ENCODE measurements at places on chromosomes 16 and 17.
A peak's percentile ranks its signal among the peaks of the same experiment; 100 is the strongest.

DNA sequence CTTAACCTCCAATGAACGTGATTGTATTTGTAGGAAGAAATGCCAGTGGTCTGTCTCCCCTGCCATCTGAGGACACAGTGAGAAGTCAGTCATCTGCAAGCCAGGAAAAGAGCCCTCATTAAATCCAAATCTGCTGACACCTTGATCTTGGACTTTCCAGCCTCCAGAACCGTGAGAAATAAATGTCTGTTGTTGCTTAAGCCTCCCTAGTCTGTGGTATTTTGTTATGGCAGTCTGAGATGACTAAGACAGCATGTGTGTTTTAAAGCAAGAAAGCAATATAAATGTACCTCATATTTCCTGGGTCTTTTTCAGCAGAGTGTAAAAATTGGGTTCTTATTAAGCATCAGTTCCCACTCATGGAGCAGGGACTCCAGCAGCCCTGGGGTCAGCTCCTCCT, 177.9 kb upstream of the NLRP1 start:
- no peak for DNase-seq

DNA sequence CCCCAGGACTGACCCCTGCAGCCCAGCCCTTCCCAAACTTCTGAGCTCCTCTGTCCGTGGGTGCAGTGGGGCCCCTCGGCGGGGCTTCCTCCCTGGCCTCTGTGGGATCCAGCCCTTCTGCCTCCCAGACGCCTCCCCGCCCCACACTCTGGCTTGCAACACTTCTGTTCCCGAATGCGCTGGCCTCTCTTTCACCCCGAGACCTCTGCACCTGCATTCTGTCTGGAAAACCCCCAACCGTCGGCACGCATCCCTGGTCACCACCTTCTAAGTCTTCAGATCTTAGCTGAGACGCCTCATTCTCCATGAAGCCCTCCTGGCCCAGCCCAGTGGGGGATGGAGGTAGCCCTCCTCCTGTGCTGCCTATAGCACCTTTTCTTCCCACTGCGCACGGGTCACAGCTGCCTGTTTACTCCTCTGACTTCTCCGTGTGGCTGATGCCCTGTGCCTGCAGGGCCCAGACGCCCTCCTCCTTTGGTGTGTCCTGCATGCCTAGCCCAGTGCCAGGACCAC, 26.4 kb downstream of the TMEM235 start:
- no peak for DNase-seq

- peak; percentile 89 for DNase-seq
Observed at GRCh38 chr17:82236142-82236971, 7.5 kb downstream of the SLC16A3 start.

DNA sequence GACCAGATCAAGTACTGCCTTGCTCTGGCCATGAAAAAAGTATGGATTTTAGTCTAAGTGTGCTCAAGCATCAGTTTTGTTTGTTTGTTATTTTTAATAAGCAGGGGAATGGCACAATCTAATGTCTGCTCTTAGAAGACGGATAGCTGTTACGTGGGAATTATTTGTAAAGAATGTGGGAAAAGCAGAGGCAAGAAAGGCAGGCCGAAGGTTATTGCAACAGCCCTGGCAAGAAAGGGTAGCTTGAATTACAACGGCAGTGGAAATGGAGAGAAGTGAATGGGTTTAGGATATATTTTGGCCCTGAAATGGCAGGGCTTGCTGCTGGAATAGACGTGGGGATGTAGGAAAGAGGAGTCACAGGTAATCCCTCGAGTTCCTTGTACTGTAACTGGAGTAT, 987 bp upstream of the HASPIN start:
- DNase-seq = no peak

- no peak for DNase-seq
Observed at GRCh38 chr16:2938206-2938605, 25.9 kb upstream of the KREMEN2 start.

DNA sequence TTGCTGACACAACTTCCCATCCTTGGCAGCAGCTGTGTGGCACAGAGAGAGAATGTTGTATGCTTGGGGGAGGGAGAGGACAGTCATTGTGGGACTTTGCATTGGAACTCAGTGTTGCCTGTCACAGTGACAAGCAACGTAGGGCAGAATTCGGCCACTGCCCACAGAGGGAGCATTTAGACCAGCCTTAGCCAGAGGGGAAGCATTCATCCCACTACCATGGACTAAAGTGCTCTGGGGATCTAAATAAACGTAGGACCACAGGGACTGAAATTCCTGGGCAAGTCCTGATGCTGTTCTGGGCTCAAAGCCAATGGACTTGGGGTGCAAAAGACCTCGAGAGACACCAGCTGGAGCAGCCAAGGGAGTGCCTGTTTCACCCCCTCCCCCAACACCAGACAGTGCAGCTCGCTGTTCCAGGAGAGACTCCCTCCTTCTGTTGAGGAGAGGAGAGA, 44.9 kb downstream of the ABCA8 start:
- DNase-seq = peak; percentile 70

DNA sequence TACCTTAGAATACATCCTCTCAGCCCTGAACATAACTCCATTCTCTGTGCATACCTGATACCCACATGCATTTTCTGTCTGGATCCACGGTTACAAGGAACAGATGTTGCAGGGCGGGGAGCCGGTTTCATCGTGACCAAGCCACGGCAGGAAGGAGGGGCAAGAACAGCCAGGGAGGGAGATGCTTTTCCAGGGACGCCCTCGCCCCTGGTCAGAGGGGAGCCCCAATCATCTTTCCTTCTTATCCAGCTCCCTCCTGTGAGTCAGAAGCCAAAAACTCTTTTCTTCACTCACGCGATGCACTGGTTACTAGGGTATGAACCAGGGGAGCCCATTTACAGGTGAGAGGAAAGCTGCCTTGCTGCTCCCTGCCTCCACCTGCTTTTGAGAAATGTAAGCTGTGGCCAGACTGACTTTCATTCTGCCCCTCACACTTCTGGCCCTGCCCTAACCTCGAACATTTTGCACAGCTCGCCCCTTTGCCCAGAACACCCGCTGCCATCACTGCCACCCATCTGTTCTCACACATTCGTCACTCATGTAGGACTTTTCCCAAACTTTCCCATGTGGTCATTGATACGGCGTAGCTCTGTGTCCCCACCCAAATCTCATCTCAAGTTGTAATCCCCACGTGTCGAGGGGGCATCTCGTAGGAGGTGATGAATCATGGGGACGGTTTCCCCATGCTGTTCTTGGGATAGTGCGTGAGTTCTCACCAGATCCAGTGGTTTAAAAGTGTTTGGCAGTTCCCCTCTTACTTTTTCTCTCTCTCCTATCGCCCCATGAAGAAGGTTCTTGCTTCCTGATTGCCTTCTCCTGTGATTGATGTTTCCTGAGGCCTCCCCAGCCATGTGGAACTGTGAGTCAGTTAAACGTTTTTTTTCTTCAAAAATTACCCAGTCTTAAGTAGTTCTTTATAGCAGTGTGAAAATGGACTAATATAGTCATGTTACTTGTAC, 20.5 kb downstream of the FOXL1 start:
- no peak for DNase-seq

DNA sequence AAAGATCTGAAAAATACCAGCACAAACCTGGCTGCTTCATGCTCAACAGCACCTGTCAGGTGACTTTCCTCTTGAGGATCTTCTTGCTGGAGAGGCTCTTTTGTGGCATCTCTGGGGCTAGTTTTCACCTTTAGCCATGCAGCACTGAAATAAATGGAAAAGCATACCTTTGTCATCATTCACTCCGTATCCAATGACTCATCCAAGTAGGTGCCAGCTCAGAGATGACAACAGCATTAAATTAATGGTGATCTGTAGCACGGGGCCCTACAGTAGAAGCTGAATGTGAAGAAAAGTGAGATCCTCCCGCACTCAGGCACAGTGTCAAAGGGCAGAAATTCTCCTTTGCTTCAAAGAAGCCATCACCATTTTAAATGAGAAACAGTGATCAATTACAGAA, 32.2 kb downstream of the KIAA0753 start:
- no peak for DNase-seq

GRCh38 chr17:49836111-49837030, 11.5 kb downstream of the TAC4 start:
- no peak for DNase-seq

GRCh38 chr16:13438064-13438463, 481.9 kb upstream of the ERCC4 start:
- DNase-seq = no peak

GRCh38 chr17:70636517-70637133, 467.3 kb downstream of the KCNJ2 start:
- no peak for DNase-seq

DNA sequence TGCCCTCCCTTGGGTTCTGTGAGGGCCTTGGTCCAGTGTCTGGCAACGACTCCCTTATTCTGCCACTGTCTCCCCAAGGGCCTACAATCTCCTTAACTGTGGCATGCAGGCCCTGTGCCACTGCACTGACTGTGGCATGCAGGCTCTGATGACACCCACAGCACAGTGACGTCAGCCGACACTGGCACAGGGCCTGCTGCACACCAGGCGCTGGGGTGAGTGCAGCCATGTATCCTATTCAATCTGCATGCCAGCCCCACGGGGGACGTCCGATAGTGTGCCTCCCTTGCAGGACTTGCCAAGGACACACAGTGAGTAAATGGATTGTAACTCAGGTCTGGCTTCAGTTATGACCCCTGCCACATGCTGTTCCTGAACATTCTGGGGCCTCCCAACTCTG, 39.8 kb upstream of the RASD1 start:
- DNase-seq = peak; percentile 92

DNA sequence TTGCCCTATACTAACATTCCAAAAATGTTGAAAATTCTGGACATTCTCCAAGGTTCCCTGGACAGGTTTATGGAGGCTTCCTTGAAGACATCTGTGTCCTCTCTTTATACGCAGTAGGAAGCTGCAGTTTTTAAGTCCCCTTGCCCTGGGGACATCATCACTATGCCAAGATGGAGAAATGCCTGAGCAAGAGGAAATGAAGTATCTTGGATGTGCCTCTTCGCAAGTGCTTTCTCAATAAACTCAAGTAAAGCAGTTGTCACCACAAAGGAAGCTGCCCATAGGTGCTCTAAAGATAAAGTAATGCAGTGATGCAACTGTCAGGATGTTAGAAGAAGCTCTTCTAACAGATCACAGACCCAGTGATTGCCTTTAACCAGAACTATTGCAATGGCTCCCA, 71.0 kb downstream of the CDYL2 start:
- no peak for DNase-seq

DNA sequence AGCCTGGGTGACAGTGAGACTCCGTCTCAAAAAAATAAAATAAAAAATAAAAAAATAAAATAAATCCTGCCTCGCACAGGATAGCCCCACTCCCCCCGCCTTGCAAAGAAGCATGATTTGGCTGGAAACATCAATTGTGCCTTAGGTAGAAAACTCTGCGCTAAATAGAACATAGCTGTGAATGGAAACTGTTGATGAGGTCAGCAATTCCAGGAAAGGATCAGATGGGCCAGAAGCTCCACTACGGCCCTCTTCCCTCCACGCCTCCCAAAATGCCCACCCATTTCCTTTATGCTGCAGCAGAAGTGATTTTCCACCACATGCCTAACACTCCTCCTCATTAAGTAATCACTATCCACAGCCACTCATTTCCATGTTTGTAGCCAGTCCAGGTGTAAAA, 473.4 kb downstream of the XYLT1 start:
- no peak for DNase-seq

DNA sequence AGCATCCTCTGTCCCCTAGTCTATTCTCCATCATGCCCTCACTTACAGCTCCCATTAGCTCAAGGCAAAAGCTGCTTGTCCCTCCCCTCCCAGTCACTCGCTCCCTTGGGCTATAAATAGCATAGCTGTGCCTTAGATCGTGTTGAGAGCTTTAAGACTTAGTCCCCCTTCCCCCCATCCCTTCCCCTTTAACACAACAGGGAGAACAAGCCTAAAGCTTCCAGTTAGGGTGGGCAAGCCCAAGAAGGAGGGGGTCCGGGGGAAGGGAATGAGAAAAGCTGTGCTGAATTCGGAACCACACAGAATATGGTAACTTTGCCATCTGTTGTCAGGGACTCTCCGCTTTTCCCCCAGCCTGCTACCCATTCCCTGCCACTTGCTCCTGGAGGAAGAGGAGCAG, 4.9 kb upstream of the HIGD1B start:
- DNase-seq = no peak

Data from sigmoid colon (tissue), 7 donors.